OCI-LY7 (cell line): ENCODE measurements at places on chromosomes 12 and 14. TPM values are rescaled to one million over a fixed set of nuclear protein-coding genes. Genes with fewer than 3 reads are reported as not detected.

- no peak for DNase-seq
These were observed 35.3 kb upstream of the TTC7B start for GRCh38 chr14:90851327-90852036.

GRCh38 chr14:37443461-37443860, 151.6 kb downstream of the FOXA1 start:
- no peak for DNase-seq

Gene CFAP73
- total RNA-seq: 37.4 and 39.2 TPM in 2 replicates

Gene PSMB11
- not detected in 2 replicates for total RNA-seq

- DNase-seq: no peak
These were observed 16.7 kb downstream of the PALS1 start for GRCh38 chr14:67257906-67258305.

- DNase-seq: no peak
These were observed 795 bp upstream of the PXN start for GRCh38 chr12:120266180-120266870.

DNA sequence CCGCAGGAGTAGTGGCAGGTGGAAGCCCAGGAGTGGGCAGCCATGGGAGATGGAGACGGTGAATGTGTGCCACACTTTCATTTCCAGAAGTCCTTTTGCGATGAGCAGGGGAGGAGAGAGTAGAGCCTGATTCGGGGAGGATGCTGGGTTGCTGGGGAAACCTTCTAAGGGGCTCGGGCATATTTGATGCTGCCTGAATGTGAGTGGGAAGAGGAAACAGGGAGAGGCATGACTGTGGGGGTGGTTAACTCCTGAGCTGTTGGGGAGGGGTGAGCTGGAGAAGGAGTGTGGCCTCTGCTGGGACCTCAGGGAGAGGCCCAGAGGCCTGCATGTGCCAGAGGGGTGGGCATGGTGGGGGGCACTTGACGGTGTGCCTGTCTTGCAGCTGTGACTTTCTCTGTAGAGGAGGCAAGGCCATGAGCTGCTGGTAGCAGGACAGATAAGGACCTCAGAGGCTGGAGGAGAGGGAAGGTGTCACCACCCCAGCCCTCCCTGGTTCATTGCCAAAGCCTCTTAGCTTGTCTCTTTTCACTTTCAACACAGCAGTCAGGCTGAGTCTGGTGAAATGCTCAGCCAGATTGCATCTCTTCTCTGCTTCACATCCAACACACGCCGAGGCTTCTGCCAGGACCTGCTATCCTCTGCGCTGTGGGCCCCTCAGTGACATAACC, 11.4 kb downstream of the GLT1D1 start:
- no peak for DNase-seq

- DNase-seq: peak; percentile 40
These were observed 199.5 kb upstream of the PLEKHG7 start for GRCh38 chr12:92503029-92503931.

Gene ATL1
- 1.1 and 1.6 TPM in 2 replicates for total RNA-seq

Gene VWF
- 0.32 and 0.35 TPM in 2 replicates for total RNA-seq

Gene PHLDA1
- 2.1 and 2.3 TPM in 2 replicates for total RNA-seq

- DNase-seq: no peak
These were observed 614.8 kb downstream of the DIO2 start for GRCh38 chr14:79596551-79596950.

DNA sequence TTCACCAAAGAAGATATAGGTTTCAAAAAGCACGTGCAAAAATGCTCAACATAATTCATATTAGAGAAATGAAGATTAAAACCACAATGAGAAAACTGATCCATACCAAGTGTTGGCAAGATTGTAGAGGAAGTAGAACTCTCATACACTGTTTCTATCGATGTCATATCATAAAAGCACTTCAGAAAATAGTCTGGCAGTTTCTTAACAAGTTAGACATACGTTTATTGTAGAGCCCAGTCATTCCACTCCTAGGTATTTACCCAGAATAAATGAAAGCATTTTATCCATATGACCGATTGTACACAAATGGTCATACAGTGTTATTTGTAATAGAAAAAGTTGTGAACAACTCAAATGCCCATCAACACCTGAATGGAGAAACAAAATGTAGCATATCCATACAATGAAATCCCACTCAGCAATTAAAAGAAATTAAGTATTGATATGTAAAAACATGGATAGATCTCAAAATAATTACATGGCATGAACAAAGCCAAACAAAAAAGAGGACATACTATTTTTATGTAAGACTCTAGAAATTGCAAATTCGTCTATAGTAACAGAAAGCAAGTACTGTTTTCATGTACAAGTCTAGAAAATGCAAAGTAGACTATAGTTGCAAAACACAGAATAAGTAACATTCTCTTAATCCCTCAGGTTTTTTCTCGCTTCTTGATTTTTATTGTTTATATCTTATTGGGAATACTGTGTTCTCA, 41.0 kb downstream of the USP15 start:
- DNase-seq: no peak

Gene SLC35F4
- not detected in 2 replicates for total RNA-seq

DNA sequence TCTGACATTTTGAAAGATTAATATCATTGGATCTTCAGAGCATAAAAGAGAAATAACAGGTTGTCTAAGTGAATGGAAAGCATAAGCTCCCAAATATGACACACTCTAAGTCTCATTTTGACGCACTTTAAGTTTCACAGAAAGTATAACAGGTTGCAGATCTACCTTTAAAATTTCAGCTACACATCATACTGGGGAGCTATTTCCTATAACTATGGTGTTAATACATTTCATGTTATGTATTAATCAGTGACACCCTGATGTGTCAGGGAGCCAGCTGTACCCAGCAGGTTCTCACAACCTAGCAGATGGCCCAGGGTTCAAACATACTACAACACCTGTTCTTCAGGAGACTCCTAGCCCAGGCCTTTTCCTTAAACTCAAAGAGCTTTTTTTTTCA, 31.1 kb upstream of the TMX1 start:
- no peak for DNase-seq

Gene ENDOU
- total RNA-seq: 0.55 TPM in 1 of 2 replicates, not detected in the other

DNA sequence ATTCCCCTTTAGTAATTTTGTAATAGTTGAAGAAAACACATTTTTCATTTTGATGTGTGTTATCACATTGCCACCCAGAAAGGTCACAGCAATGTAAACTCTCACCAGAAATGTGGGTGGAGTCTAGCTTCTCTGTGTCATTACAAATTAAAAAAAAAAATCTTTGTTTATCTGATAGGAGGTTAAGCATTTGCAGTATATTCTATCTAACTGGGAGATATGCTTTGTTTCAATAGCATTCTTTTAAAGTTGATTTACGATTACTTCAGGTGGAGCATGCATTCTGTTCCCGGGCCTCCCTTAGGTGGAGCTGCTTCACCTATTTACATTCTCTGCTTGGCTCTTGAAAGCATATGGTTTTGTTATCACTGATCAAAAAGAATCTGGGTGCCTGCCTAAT, 7.8 kb downstream of the ADIPOR2 start:
- no peak for DNase-seq

- no peak for DNase-seq
These were observed 25.5 kb downstream of the SPTLC2 start for GRCh38 chr14:77590845-77591485.

Gene FRMD6
- 4.4 and 4.9 TPM in 2 replicates for total RNA-seq

Gene KLRG1
- total RNA-seq: 8.2 and 12.5 TPM in 2 replicates

Gene GLIPR1L2
- not detected in 2 replicates for total RNA-seq

- no peak for DNase-seq
These were observed 10.3 kb upstream of the PPP4R4 start for GRCh38 chr14:94163796-94164195.

DNA sequence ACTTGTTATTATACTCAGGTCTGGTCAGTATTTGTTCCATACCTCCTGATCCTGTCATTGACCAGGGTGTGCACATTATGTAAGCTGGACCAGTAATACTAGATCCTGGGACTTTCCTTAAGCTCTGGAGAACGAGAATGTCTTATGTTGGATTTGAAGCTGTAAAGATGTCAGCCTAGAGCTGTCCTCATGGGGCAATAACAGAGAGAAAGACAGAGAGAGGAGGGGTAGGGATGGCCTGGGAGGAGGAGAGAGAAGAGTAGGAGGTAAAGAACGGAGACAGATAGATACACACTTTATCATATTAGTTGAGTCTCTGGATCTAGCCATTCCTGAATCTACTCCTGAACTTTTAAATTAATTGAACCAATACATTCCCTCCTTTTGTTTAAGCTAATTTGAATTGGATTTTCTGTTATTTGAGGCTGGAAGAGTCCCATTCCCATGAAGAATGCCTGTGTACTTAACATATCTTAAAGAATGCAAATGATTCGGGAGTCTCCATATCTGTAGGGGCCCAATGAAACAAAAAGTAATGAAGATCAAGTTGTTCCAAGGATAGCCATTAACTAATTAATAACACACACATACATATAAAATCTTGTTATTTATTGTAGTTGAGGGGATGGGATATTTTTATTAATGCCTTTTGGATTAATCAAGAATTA, 55.9 kb downstream of the PLEKHA5 start:
- DNase-seq: no peak

DNA sequence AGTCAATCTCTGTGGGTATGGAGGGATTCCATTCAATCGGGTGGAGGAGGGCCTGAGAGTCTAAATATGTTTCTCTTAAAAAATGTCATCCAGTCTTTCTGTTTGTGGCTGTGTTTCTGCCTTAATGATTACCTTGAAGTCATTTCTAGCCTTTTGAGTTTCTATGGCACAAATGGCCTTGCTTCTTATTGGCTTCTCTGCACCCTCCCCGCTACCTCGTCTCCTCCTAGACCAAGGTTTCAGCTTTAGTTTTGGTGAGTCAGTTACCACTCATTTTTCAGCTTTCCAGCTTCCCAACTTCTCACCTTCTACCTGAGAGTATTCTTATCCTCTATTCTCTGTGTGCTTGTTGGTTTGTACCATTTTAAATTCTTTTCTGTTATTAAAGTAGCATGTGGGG, 159.2 kb downstream of the SYNE2 start:
- no peak for DNase-seq

DNA sequence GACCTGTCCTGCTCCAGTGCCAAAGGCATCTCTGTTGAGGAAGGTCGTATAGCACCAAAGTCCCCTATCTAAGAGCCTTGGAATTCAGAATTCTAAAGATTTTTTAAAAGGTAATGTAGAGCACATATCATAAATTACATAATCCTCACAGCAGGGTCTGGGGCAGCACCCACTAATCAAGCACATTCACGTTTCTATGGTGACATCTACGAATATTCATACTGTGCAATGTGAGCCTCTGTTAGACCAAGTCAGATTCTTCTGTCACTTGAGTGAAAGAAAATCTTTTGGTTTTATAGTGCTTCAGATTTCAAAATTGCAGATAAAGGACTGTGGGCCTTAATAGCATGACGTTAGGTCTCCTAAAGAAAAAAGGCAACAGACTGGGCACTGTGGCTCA, 13.1 kb upstream of the TMEM229B start:
- DNase-seq: no peak

GRCh38 chr14:100679707-100680438, 46.8 kb upstream of the DLK1 start:
- no peak for DNase-seq

Gene PIANP
- 15.2 and 15.4 TPM in 2 replicates for total RNA-seq

Gene GLIPR1L1
- not detected in 2 replicates for total RNA-seq

DNA sequence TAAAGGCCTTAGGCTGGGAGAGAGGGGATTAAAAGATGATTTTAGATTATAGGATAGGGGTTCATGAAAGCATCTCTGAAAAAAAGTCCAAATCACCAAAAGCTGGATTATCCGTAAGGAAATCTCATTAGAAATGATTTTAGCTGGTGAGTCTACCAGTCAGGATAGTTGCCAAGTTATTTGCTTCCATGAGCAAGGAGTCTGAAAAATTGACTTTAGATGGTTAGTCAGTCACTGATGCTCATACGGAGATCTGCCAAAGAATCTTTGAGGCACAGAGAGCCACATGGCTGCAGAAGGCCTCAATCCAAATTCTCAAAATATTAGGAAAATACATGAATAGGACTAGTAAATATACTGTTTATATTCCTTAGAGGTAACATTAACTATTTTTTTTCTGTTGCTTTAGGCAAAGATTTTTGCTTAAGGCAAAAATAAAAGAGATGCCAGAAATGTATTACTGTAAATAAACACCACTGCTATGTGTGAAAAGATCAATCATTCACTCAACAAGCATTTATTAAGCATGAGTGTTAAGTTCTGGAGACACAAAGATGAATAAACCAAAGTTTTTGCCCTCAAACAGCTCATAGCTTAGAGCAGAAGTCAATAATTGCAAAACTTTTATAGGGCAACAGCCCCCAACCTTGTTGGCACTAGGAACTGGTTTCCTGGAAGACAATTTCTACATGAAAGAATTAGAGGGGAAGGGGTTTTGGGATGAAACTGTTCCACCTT, 105.2 kb downstream of the BBS10 start:
- DNase-seq: no peak

Gene GALNT8
- total RNA-seq: 0.52 TPM in 1 of 2 replicates, not detected in the other

DNA sequence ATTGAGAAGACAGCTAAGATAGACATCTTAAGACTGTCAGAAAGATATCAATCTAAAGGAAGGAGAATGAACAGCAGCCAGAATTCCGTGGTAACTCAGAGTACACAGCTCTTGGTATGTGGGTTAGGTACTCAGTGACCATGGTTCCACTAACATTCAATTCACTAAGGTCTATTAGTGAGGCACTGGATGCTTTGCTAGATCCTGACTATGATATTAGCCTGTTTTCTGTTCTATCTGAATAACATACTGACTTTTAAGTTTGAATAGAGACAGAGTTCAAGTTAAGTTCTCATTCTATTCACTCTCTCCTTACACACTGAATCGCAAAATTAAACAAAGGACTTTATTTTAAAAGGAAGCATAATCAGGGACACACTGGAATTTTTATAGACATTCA, 106.4 kb downstream of the PRKD1 start:
- DNase-seq: no peak

DNA sequence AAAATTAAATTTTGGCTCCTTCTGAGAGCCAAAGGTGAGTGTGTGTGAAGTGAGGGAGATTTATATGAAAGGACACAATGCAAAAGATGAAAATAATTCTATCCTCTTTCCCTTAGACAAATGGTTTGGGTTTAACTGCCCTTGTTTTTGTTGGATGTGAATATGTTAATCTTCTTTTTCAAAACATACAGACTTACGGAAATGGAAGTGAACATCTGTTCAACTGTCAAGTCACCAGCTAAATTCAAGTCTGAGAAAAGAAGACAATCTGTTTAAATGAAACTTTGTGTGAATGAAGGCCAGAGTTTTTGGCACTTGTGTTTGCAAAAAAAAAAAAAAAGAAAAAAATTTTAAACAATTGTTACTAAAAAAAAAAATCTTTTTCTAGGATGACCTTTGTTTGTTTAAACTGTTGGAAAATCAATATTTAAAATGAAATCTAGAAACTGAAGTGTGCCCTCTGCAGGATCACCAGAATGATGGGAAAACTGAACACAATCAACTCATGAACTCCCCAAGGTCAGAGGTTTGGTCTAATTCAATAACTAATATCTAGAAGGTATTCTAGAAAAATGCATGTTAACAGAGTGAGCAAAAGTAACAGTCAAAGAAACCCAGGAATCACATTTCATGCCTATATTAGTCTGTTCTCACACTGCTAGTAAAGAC, 448.8 kb downstream of the FLRT2 start:
- no peak for DNase-seq

GRCh38 chr14:70139384-70139783, 49.4 kb downstream of the SLC8A3 start:
- no peak for DNase-seq

Gene SLC6A12
- total RNA-seq: not detected in 2 replicates

- no peak for DNase-seq
These were observed 35.3 kb downstream of the DICER1 start for GRCh38 chr14:95121911-95122620.

GRCh38 chr14:79629411-79630287, 581.7 kb downstream of the DIO2 start:
- no peak for DNase-seq
